Activated CD8-positive, alpha-beta memory T cell treated with anti-CD3 and anti-CD28 coated beads, Interleukin-2, amount 50 U/mL, for 48 hours (primary cell): ENCODE measurements at places on chromosomes 7 and 10.

GRCh38 chr7:40843338-40843985 is 708.7 kb downstream of the SUGCT start:
- DNase-seq, result no peak

DNA sequence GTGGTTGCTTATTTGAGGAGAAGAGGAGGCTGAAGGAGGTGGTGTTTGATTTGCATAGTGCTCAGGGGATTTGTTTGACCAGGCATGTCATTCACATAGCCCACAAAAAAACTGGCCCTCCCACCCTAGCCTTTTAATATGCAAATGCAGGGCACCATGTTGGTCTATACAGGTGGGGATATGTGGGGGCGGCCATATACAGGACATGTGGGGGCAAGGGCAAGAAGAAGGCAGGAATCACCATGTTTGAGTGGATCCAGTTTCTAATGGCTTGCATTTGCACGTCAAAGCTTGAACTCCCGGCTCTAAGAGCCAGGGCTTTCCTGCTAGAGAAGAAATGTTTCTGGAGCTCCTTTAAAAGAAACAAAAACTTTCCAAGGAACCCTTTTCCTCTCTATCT is 541.0 kb downstream of the ZWINT start:
- DNase-seq, result no peak

GRCh38 chr7:18570441-18570840 is 74.9 kb downstream of the HDAC9 start:
- no peak for DNase-seq

GRCh38 chr7:92634924-92635519 is 44.8 kb upstream of the FAM133B start:
- no peak for DNase-seq

- DNase-seq, result no peak
Measured at GRCh38 chr10:34940436-34940835, 125.3 kb upstream of the PARD3 start.

DNA sequence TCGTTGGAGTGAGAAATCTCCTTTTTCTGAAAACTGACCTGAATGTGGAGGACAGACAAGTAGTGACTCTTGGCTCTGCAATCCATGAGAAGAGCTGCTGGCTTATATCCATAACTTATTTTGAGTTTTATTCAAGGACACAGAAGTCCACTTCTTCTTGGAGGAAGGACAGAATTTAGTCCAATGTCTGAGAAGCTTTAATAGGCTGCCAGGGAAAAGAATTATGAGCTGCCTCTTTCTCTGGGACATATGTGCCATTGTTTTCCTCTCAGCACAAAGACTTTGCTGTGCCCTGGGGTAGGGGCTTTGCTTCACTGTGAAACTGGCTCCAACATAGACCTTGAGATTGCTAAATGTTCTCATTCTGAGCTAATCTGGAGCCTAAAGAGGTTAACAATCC is 20.5 kb upstream of the AOC1 start:
- no peak for DNase-seq

- no peak for DNase-seq
Measured at GRCh38 chr7:11681461-11681860, 150.5 kb downstream of the THSD7A start.

DNA sequence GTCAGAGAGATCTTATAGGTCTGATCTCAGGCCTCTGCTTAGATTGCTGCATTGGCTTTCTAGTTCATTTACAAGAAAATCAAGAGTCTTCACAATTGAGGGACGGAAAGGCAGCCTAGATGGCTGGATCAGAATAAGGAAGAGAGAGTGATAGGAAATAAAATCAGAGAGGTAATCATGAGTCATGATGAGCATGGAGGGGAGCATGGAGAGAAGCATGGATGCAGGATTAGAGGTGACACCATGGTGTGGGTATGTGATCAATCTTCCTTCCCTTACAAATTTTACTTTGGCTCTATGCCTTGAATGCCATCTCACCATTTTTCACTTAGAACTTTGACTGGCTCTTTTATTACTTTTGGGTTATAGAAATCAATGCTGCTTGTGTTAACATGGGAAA is 1.4 kb downstream of the BCCIP start:
- no peak for DNase-seq

DNA sequence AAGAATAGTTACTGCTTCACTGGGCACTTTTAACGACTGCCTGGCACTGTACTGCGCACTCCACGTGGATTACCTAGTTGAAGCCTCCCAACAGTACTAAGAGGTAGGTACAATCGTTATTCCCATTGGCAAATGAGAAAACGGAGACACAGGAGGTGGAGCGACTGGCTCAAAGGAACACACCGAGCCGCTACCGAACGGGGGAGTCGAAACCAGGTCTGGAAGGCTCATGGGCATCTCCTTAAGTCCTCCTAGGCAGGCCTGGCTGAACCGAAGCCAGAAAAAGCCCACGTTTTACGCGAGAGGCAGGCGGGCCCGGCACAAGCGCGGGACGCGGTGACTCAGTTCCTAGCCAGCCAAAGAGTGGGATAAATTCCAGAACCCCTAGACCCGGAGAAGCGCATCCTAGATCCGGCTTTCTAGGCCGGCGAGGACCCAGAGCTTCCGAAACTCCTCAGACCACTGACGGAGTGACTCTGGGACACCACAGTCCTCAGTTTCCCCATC is 472 bp downstream of the PDAP1 start:
- peak; percentile 74 for DNase-seq

DNA sequence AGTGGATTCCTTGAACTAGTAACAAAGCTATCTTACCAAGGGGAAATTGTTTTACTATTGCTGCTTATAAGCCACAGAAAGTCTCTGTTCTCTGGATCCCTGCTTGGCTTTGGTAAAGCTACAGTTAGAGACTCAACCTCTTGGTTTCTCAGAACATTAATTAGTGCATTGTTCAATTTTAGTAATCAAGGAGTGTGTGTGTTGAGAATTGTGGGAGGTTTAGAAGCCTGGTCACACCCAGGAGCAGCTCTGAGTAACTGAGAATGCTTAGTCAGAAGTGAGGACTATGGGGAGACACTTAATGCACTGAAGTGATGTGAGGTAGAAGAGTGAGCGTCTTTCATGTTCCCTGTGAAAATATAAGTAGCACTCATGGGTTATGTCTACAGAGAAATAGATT is 8.2 kb upstream of the ACTA2 start:
- DNase-seq, result no peak

DNA sequence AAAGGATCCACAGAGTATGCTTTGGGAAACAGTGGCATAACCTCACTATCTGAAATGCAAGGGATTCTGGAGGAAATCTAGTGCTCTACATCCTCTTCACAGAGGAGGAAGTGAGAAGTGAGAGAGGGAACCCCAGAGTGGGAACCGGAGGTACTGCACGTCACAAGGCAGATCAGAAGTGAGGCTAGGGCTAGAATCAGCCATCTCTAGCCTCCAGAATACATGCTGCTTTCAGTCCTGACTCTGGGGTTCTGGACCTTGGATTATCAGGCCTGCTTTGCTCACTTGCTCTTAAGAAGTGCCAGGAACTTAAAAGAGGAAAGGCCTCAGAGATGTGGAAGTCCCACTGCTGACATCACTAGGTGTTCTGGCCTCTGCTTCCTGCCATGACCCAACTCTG is 25.7 kb downstream of the ZNF503 start:
- no peak for DNase-seq

DNA sequence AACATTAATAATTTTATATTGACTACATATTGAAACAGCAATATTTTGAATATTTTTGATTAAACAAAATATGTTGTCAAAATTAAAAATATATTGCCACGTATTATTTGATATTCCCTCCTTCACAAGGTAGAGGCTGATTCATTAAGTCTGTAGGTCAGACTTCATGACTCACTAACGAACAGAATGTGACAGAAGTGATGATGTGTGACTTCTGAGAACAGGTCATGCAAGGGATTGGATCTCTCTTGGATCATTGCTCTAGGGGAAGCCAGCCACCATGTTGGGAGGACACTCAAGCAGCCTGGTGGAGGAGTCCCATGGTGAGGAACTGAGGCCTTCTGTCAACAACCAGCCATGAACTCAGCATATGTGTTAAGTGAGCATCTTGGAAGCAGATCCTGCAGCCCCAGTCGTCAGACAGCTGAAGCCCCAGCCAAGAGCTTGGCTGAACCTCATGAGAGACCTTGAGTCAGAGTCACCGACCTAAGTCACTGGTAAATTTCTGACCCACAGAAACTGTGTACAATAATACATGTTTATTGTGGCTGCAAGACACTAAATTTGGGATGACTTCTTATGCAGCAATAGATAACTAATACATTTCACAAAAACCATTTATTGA is 66.6 kb downstream of the HTR5A start:
- DNase-seq, result no peak

GRCh38 chr7:149742075-149742701 is 31.2 kb downstream of the ZNF467 start:
- peak; percentile 87 for DNase-seq

GRCh38 chr10:11225935-11226334 is 208.3 kb downstream of the CELF2 start:
- no peak for DNase-seq

DNA sequence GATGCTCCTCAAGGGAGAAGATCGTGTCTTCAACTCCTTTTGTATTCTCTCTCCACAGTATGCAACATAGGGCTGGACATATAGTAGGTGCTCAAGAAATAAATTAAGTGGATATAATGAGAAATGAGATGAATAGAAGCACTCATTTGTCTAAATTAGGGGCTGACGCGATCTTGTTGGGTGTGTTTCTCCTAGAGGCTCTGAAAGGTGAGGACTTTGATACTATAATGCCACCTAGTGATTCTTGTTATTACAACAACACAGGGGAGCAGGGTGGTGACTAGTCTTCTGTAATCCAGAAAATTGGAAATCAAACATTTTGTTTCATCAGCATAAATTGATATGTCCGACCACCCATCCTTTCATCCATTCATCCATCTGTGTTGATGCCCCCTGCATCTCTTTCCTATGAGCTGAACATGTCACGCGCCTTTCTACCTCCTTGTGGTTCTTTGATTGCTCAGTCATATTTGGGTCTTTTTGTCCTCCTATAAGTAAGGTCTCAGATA is 3.5 kb upstream of the CFAP58 start:
- no peak for DNase-seq

DNA sequence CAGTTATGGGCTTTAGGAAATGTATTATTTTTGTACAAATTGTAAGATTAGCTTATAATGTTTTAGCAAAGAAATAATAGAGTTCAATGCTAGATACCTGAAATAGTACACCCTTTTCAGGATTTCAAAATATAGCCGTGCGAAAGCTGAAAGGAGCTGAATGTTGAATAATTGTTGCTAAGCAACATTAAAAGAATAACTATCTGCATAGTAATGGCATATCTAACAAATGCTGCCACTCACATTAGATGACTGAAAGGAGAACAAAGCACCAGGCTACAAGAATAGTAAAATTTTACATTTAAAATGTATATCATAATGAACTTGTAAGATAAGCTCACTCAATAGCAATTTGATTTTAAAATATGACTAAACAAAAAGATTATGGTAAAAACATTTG is 82.5 kb downstream of the SDHAF3 start:
- DNase-seq, result no peak

GRCh38 chr10:52319926-52320325 is 5.8 kb downstream of the DKK1 start:
- DNase-seq, result no peak

- no peak for DNase-seq
Measured at GRCh38 chr10:88138319-88138848, 275.0 kb downstream of the PTEN start.

- DNase-seq, result no peak
Measured at GRCh38 chr7:134947329-134947728, 39.0 kb upstream of the AGBL3 start.

DNA sequence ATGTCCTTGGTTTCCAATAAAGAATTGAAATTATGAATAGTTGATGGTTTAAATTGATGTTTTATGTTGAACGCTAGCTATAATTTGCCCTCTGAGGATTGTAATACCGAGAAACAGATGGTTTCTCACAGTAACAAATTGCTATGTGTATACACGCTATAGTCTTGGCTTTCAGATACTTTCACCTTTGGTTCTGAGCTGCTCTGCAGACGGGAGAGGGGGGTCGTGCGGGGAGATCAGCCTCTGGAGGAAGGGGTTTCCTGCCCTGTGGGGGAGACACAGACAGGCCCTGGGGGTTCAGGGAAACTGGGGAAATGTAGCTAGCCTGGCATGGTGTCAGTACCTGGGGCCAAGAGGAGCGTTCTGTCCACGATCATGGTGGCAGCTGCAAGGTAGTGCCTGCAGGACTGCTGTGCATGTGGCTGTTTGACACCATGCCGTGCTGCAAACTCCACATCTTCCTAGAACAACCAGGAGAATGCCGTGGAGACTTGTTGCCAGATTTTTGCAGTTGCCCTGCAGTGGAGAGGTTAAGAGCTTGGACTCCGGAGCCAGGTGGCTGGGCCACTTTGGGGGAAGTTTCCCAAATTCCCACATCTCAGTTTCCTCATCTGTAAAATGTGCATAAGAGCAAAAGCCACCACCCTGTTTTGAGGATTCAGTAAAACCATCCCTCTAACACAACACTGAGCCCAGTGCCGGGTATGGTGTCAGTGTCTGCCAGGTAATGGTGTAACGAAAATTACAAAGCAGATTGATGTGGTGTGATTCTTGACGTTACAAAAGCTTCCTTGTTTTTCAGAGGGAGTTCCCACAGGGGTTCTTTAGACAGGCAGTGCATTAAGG is 167.9 kb downstream of the CUX1 start:
- DNase-seq, result no peak

DNA sequence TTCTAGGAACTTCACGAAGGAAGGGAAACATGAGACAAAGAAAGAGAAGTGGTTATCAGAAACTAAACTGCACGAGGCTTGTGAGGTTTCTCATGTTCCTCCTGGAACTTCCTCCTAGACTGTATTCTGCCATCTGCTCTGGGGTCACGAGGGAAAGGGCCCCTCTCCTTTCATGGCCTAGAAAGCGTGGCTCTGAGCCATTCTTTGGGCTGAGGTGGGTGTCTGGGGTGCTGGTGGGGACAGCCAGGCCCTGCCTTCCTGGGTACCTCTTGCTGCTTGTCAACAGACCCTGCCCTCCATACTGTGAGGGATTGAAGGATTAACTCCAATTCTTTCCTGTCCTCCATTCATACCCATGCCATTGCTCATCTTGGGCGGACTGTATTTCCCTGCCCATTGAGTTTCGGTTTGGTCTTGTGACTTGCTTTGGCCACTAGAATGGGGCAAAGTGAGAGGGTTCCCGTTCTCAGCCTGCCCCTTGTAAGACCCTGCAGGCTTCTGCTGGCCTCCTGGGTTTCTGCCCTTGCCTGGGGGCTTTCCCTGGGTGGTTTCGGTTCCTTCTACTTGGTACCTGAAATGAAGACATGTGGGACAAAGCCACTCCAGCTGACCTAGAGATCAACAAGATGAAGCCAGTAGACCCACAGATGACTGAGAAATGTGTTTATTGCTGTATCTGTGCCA is 14.9 kb upstream of the GIMAP8 start:
- DNase-seq, result no peak

- no peak for DNase-seq
Measured at GRCh38 chr7:55343860-55344606, 21.1 kb upstream of the LANCL2 start.

DNA sequence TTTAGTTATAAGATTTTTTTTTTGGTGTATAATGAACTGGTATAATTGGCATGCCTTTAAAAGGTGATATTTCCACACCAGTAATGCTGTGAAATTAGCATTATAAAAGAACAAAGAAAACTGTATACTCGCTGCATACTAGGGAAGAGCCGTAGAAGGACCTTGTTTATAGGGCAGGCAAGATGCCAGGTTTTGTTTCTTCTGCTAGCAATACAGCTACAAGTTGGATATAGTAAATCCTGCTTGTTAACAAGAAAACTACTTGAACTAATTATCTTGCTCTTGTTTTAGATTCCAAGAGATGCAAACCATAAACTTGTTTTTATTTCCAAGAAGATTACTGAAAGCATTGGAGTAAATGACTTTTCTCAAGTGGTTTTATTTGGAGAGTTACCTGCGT is 1.9 kb downstream of the DNAH11 start:
- no peak for DNase-seq
